ENCODE measurements at places on chromosomes 16 and 17. TPM values are rescaled to one million over a fixed set of nuclear protein-coding genes. Genes with fewer than 3 reads are reported as not detected.

Gene C17orf67
- 3.9 TPM for total RNA-seq

Gene WSB1
- total RNA-seq, result 147 TPM

Gene MT1H
- total RNA-seq, result 0.70 TPM

Gene GPRC5B
- not detected for total RNA-seq

Gene PEX12
- total RNA-seq, result 4.9 TPM

Data from activated CD4-positive, alpha-beta memory T cell treated with anti-CD3 and anti-CD28 coated beads for 36 hours (primary cell).